ENCODE measurements at places on chromosomes 4 and X.

GRCh38 chr4:47729131-47729680, 108.7 kb downstream of the CORIN start:
- no peak for DNase-seq

- DNase-seq: no peak
These were observed 19.8 kb downstream of the GBA3 start for GRCh38 chr4:22712529-22712928.

DNA sequence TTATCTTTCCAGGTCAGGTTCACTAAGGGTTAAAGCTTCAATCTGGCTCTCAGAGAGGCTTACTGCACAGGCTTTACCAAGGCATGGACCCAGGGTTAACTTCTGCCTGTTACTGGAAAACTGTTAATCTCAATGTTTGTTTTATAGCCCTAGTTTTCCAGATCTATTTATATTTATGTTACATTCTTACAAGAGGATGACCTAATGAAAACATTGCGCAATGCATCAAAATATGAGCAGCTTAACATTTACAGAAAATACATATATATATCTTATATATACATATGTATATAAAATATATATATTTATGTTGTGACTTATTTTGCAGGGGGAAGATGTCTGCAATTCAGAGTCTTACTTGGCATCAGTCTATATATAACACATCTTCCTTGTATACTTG, 112.3 kb downstream of the PCDH19 start:
- DNase-seq: no peak

DNA sequence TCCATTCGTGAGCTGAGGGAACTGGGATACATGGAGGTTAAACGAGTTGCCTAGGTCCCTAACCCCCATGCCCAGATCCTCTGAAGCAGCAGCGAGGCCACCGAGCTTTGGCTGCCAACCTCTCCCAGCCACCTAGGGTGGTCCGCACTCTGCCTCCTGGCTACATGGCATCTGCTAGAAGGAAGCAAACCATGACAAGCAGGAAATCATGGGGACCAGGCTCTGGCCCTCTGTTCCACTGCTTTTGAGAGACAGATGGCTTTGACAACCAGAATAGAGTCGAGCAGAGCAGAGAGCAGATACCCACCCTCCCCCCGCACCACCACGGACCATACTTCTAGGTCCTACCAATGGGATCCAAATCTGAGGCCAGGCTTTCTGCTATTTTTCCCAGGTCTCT, 37.5 kb upstream of the NKRF start:
- DNase-seq: no peak

DNA sequence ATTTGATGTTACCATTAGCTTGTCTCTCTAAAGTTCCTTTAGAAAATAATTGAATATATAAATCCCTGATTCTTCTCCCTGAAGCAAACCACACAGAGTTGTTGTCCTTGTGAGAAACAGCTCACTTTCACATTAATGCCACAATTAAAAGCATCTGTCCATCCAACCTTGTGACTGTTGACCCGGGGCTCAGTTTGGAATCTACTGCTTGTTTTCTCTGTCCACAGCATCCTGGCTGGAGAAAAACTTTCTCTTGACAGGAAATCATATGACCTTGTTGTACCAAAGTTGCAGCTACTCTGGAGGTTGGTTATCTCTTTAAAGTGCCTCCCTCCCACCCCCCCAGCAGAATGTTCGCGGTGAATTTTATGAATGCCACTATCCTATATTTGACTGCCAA, 3.1 kb downstream of the PRKG2 start:
- no peak for DNase-seq
